Right ventricle myocardium inferior (tissue), 1 donor: ENCODE measurements at places on chromosomes 13 and 19. TPM values are rescaled to one million over a fixed set of nuclear protein-coding genes. Genes with fewer than 3 reads are reported as not detected.
A peak's percentile ranks its signal among the peaks of the same experiment; 100 is the strongest.

Gene CCL25
- total RNA-seq, result not detected

GRCh38 chr13:101555610-101556009 lies 103.1 kb downstream of the ITGBL1 start:
- DNase-seq, result no peak

Gene ZNF536
- total RNA-seq, result 2.2 TPM

Gene C19orf67
- not detected for total RNA-seq

DNA sequence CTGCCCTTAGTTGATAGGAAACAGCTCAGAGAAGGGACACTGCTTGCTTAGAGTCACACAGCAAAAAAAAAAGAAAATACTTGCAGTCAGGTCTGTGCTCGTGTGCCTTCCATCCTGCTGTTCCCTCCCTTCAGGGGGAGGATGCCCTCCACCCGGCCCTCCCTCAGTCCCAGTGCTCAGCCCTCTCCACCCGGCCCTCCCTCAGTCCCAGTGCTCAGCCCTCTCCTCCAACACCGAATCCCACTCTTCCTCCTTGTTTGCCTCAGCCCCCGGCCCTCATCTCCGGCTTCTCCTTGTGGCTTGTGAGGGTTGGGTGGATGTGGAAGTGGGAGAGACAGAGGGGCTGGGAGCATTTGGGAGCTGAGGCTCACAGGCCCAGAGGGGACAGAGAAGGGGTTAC lies 5.8 kb downstream of the TFPT start:
- no peak for DNase-seq

GRCh38 chr13:85545771-85546170 lies 253.4 kb downstream of the SLITRK6 start:
- DNase-seq, result no peak

Gene PRKCG
- not detected for total RNA-seq

DNA sequence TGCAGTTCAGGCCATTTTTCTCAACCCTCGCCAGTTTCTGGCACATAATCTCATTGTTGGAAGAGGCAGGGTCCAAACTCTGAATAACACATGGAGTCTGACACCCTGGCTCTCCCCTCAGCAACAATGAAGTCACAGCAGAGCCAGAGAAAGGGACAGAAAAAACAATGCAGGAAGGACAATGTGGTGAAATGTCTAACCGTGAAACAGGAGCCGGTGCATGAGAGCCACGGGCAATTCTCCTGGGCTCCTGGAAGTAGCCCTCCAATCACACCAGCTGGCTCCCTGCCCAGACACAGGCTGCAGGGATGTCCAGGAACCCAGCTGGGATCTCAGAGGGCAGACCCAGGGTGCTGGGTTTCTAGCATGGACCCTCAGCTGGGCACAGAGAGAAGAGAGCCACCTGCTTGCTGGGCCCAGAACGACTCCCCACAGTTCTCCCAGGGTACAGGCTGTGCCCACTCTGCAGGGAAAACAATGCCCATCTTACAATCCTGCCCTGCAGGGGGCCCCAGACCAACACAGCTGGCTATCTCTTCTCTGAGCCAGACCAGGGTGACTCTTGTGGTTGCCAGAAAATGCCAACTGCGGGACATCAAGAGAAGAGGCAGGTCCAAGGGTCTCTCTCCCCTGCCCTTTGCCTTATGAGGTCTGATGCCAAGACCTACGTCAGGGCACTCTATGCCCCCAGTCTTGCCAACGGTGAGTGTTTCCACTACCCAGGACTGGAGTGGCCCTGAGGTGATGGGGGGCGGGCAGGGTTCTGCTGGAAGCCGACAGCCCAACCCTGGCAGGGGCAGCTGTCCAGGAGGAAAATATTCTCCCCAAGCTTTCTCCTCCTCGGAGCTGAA lies 64.5 kb downstream of the CEBPG start:
- DNase-seq, result no peak

DNA sequence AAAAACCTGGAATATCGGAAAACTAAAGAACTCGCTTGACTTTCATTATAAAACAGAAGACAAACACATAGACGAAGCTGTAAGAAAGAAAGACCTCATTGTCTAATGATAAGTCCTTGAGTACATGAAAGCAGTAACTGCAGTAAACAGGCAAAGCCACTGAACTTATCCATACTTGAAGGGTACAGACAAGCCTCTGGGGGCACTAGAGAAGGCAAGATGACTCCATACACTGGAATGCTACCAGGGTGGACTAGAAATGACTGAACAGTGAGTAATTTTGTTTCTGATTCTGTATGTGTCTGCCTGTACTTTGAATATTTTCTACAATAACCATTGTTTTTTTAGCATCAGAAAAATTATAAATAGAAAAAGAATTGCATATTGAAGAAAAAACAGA lies 507.9 kb downstream of the UQCRFS1 start:
- no peak for DNase-seq

DNA sequence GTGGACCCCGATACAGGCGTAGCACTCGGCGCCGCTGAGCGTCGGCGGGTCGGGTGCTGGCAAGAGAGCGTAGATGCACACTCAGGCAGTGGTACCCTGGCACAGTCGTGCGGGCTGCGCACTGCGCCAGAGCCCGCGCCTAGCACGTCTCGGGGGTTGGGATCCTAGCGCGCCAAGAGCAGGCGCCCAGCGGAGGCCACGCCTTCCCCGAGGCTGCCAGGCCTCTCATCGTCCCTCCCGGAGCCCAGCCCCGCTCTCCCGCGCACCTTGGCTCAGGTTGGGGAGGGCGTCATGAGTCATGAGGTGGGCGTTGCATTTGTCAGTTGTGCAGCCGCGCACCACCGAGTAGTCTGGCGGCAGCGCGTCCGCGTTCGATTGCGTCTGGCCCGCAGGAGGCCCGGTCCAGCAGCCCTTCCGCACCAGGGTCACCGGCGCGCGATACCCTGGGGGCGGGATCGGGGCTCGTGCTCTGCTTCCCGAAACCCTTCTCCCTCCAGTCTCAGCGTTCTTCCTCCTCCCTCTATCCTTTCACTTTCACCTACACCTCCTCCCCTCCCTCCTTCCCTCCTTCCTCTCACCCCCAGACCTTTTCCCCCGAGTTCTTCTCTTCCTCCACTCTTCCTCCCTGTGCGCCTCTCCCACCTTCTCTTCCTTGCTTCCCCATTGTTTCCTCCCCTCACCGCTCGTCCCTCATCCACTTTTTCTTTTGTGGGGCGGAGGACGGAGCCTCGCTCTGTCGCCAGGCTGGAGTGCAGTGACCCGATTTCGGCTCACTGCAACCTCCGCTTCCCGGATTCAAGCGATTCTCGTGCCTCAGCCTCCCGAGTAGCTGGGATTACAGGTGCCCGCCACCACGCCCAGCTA lies 3.5 kb downstream of the LYPD5 start:
- no peak for DNase-seq

DNA sequence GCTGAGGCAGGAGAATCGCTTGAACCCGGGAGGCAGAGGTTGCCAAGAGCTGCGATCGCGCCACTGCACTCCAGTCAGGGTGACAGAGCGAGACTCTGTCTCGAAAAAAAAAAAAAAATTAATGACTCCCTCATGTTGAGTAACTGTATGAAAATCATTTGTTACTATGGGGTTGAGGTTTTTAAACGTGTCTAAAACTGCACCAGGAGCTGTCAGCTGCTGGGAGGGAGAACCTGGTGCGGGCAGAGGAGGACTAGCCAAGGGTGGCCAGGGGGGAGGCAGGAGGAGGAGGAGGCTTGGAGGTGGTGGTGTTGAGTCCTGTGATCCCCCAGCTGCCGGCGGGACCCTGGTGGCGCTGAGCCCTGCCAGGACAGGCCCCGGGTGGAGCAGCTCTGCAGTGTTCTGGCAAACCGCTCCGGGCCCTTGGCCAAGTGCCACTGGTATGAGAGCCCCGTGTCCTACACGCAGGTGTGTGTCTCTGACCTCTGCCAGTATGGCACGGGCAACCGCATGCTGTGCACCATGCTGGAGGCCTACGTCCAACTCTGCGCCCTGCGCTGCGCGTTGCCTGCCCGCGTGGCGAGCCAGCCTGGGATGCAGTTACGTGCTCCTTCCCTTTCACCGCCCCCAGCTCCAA lies 17.1 kb upstream of the FXYD3 start:
- peak; percentile 83 for DNase-seq
